Prostate gland (tissue), 2 donors: ENCODE measurements at places on chromosomes 3 and 15.

DNA sequence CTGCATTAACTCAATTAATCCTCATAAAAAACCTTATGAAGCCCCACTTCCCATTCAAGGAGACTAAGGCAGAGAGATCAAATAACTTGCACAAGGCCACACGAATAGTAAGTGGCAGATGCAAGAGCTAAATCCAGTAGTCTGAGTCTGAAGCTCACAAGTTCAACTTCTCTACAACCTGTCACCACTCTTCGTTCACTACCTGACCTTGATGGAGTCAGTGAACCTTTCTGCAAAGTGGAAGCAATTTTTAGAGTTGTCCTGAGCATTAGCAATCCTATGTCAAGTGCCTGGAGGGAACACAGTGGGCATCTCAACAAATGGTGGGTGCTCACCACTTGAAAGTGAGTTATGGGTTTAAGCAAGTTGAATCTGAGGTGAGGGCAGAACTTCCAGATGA, 2.1 kb upstream of the SPINT1 start:
- no peak for DNase-seq

DNA sequence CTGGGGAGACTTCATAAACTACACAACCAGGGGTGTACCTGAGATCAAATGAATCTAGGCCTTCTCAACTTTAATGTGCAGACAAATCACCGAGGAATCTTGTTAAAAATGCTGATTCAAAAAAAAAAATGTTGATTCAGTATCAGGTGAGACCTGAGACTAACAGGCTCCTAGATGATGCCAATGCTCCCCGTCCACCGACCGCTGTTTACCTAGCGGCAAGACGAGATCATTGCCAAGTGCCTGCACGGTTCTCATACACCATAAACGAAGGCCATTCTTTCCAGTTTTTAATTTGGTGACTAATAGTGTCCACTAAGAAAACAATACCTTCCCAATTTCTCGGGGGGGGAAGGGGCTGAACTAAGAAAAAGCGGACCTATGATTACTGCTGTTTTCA, 2.5 kb upstream of the FSIP1 start:
- DNase-seq, result peak; percentile 67

DNA sequence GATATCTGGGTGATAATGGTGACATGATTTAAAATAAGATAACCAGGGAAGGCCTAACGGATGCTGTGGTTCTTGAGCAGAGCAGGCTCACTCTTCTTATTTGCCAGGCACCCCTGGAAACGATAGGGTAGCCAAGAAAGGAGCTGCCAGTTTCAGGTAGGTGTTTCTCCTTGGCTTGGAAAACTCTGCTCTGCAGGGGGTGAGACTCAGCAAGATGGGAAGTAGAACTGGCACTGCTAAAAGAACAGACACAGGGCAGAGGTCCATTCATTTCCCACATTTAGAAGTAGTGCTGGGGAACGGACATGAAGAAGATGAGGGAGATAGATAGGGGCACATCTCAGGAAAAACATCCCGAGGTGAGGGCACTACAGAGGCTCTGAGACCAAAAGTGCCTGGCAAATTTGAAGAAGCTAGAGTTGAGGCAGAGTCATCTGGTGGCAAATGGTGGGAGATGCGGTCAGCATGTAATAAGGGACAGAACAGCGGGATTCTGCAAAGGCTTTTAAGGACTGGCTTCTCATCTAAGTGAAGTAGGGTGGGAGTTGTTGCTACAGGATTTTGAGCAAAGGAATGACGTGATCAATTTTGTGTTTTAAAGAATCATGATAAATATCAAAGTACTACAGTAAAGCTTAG, 323.4 kb upstream of the PLSCR5 start:
- no peak for DNase-seq

GRCh38 chr3:13838421-13838820, 41.5 kb downstream of the WNT7A start:
- DNase-seq, result no peak
